ENCODE measurements at places on chromosomes 12 and 14. TPM values are rescaled to one million over a fixed set of nuclear protein-coding genes. Genes with fewer than 3 reads are reported as not detected.

- DNase-seq: peak; percentile 34
Observed at GRCh38 chr12:25653487-25654175, 100.5 kb upstream of the LMNTD1 start.

The KRT73 gene
- total RNA-seq: not detected

The LTB4R2 gene
- total RNA-seq: 1.5 TPM

DNA sequence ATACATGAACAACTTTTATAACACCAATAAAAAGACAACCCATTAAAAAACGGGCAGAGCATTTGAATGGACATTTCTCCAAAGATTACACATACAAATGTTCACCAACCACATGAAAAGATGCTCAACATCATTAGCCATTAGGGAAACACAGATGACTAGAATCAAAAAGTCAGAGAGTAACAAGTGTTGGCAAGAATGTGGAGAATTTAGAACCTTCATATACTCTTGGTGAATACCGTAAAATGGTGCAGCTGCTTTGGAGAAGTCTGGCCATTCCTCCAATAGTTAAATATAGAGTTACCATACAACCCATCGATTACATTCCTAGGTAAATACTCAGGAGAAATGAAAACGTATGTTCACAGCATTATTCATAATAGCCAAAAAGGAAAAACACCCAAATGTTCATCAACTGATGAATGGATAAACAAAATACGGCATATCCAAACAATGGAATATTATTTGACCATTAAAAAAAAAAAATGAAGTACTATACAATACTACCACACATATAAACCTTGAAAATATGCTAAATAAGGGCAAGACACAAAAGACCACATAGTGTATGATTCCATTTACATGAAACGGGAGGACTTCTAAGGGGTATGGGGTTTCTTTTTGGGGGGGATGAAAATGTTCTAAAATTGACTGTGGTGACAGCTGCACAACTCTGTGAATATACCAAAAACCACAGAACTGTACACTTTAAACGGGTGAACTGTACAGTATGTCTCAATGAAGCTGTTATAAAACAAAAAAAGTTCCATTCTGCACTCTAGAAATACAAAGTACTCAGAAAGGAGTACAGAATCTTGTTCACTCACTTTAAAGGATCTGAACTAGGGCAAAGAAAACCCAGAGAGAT is 3.2 kb downstream of the CORO1C start:
- DNase-seq: no peak

The ASCL1 gene
- total RNA-seq: not detected

The KRT77 gene
- not detected for total RNA-seq

GRCh38 chr12:132661972-132662371 is 25.2 kb downstream of the POLE start:
- DNase-seq: no peak

DNA sequence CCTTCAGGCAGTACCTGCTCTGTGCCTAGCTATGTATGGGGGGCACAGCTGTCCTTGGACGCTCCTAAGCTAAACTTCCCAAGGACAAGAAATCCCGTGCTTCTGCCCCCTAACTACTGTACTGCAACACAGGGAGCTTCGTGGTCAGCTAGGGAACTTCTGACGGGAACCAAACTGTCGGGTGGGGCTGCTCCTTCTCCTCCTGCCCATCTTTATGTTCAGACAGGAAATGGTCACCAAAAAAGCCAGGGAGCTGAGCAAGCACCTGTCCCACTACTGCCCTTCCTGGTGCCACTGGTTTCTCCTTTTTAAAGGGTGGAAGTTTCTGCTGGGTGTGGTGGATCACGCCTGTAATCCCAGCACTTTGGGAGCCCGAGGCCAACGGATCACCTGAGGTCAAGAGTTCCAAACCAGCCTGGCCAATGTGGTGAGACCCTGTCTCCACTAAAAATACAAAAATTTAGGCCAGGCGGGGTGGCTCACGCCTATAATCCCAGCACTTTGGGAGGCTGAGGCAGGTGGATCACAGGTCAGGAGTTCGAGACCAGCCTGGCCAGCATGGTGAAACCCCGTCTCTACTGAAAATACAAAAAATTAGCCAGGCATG is 26.6 kb downstream of the PXN start:
- no peak for DNase-seq

The SCFD1 gene
- 43.5 TPM for total RNA-seq

- DNase-seq: peak; percentile 74
Observed at GRCh38 chr12:47837190-47838171, 17.8 kb upstream of the HDAC7 start.

The MMP17 gene
- 0.47 TPM for total RNA-seq

Data from left ventricle myocardium superior (tissue), 1 donor.